ENCODE measurements at places on chromosomes 1 and 21.

GRCh38 chr21:38493549-38494250 is 4.6 kb downstream of the ERG start:
- no peak for DNase-seq

- no peak for DNase-seq
These were observed 113.6 kb downstream of the MACF1 start for GRCh38 chr1:39317910-39318633.

DNA sequence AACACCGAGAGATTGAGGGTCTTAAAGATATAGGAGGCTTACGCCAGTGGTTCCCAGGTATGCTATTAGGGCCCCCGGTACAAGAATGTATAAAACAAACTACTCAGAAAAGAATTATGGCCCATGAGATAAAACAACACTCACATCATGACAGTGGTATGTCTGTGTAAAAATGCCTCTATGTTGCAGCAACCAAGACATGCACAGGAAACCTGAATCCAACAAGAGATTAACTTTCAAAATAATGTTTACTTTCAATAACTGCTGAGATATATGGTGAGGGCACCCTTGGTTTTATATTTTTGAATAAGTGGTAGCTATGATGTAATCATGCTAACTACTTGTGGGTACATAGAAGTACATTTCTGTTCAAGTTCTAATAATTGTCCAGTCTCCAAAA is 74.9 kb downstream of the PUM1 start:
- no peak for DNase-seq

GRCh38 chr1:200512191-200512590 is 102.4 kb upstream of the ZNF281 start:
- no peak for DNase-seq

DNA sequence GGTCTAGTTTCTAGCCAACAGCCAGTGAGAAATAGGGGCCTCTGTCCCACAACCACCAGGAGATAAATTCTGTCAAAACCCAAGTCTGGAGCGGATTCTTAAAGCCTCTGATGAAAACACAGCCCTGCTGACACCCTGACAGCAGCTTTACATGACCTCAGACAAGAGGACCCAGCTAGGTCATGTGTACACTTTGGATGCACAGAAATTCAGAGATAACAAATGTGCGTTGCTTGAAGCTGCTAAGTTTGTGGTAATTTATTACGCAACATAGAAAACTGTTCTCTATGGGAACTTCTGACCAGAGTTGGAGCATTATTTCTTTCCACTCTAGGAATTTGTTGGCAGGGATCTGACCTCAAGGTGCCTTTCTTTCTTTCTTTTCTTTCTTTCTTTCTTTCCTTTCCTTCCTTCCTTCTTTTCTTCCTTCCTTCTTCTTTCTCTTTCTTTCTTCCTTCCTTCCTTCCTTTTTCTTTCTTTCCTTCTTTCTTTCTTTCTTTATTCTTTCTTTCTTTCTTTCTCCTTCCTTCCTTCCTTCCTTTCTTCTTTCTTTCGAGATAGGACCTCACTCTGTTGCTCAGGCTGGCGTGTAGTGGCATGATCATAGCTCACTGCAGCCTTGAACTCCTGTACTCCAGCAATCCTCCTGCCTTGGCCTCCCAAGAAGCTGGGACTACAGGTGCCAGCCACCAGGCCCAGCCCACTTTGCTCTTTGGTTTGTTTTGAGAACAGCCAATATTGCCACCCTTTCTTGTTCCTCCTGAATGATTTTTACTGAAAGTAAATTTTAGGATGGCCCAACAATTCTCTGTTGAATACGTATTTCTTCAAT is 14.9 kb upstream of the HMGCS2 start:
- no peak for DNase-seq

DNA sequence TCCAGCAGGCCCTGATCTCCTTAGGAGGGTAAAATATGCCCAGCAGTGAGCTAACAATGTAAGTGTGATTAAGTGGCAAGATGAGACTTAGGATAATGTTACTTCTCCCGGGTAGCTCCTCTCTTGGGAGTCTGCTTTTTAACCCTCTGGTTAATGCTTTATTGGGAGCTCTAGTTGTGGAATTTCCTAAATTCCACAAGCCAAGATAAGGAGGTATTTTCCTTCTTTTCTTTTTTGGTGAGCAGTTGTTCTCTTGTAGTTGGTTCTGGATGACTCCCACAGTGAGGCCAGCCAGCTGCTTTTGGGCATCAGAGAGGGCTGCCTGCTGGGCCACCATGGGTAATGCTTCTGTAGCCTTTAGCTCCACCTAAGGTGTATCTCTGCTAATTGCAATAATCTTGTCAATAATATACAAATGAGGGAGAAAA is 19.3 kb downstream of the C1orf52 start:
- no peak for DNase-seq

- DNase-seq = no peak
These were observed 8.2 kb upstream of the FAM78B start for GRCh38 chr1:166175032-166175431.

- DNase-seq = no peak
These were observed 1389.6 kb downstream of the KCNT2 start for GRCh38 chr1:195218428-195219212.

DNA sequence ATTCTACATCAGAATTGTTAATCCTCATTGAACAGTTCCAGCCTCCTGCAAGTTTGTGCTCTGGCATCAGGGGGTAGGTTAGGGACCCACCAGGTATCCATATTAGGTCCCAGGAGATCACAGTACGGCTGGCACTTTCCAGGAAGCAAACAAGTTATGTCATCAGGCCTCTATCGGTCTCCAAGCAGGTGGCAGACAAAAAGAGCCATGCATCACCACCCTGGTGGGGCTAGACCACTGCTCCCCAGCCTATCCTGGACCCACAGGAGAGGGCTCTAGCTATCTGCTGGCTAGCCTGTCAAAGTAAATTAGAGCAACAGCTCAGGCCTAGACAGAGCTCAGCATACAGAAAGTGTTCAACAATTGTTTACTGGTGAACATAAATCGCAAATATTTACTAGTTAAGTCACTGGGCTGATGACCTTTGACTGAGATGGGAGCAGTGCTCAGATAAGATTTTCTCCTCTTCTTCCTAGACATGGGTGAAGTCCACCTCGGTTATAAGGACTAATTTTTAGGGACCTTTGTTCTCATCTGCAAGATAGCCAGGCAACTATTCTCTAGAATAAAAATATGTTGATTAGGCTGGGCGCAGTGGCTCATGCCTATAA is 6.4 kb downstream of the NUAK2 start:
- DNase-seq = peak; percentile 6

DNA sequence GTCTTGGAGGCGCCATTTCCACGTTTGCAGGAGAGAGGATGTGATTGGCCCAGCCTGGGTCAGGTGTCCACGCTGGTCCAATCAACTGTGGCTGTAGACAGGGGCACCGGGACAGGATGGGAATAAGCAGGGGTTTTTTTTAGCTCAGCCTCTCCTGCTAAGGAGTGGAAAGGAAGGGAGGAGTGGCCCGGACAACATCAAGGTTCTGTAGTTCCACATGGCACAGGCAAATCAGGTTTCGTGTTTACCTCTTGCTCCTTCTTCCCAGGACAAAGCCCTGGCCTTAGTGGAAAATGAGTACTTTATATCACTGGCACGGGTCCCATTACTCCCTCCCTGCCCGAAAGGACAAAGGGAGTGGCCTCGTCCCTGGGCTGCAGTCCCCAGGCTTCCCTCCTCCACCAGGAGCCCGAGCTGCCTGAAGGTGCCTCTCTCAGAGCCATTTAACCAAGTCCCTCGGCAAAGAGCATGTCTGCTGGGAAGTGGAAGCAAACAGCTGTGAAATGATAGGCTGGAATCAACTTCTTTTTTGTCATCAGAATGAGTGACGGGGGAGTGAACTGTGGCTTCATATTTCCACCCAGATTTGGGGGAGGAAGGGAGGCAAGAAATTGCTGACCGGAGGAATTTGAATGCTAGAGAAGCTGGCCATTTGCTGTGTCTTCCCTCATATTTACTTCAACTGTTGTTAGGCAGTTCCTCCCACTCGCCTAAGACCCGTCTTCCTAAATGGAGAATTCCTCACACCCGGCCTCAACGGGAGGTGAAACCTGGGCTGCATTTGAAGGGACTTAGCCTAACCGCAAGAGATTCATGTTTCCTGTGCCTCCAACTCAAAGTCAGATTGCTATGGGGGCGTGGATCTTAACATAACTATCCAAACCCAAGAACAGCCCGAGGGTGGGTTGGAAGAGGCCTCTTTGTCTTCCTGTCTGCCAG is 84.9 kb upstream of the SLC44A3 start:
- DNase-seq = no peak

DNA sequence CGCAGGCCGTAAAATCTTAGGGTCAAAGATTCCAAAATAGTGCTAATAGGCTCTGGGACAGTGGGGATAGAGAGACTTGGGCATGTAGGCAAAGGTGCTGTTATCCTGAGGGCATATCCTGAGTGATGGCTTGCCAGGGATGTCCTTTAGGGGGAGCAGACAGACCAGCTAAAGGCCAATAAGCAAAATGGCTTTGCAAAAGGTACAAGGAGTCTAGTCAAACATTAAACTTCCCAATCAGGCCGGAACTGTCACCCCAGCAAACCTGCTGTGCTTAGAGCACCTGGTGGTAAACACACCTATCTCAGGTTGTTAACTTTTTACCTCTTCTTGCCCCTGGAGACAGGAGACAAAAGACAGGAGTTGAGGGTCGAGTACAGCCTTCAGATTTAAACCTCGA is 49.1 kb downstream of the TRABD2B start:
- no peak for DNase-seq

- DNase-seq = peak; percentile 98
These were observed 9.8 kb upstream of the IRF2BP2 start for GRCh38 chr1:234619794-234620247.

GRCh38 chr21:45356653-45357435 is 48.1 kb upstream of the COL18A1 start:
- peak; percentile 20 for DNase-seq

DNA sequence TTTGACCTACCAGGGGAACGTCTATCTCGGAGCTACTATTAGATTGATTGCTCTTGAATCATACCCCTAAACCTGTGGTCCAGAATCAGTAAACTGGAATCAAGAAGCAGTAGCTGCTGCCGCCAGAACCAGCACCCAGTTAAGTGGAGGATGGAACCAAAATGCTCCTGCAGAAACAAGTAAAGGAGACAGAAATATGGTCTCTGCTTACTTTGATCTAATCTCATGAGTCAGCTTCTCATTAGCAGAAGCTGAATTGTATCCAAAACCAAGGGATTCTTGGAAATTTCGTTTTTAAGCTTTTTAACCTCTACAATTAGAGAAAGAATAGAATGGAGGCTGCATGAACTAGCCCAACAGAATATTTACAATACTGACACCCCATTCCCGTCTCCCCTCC is 42.6 kb upstream of the PIGV start:
- no peak for DNase-seq

GRCh38 chr1:204376465-204376864 is 16.7 kb upstream of the PLEKHA6 start:
- no peak for DNase-seq

DNA sequence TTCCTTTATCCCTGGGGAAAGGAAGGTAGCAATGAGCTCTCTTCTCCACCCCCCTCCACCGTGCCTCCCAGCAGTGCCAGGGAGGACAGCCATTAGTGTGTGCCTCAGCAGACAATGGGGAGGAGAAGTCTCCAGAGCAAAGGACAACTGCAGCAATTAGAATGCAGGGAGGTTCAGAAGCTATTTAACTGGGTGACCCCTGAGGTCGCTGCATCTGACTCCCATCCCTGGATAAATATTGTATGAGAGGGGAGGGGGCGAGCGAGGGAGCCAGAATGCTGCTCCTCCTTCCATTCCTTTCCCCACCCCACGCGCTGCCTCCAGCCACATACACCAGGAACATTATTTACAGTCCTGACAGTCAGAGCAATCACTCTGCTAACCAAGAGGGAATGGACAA is 59.0 kb downstream of the ERI3 start:
- DNase-seq = no peak

- DNase-seq = no peak
These were observed 8.8 kb downstream of the JMJD4 start for GRCh38 chr1:227726318-227726717.

DNA sequence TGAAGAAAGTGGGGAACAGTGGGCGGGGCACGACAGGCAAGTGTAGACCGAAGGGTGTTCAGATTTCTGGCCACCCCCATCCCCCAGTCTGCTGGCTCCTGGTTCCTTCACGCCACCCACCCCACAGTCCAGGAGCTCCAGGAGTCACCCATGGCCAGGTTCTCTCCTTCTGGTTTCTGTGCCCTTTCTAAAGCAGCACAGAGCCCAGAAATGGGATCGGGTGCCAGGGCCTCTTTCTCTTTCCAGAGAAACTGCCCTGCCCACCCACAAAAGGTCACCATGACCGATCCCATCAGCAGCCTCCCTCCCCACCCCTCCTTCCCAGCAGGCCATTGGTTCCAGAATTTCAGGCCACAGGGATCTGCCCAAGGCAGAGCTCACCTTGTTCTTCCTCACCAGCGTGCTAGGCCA is 3.2 kb upstream of the CELSR2 start:
- DNase-seq = no peak

DNA sequence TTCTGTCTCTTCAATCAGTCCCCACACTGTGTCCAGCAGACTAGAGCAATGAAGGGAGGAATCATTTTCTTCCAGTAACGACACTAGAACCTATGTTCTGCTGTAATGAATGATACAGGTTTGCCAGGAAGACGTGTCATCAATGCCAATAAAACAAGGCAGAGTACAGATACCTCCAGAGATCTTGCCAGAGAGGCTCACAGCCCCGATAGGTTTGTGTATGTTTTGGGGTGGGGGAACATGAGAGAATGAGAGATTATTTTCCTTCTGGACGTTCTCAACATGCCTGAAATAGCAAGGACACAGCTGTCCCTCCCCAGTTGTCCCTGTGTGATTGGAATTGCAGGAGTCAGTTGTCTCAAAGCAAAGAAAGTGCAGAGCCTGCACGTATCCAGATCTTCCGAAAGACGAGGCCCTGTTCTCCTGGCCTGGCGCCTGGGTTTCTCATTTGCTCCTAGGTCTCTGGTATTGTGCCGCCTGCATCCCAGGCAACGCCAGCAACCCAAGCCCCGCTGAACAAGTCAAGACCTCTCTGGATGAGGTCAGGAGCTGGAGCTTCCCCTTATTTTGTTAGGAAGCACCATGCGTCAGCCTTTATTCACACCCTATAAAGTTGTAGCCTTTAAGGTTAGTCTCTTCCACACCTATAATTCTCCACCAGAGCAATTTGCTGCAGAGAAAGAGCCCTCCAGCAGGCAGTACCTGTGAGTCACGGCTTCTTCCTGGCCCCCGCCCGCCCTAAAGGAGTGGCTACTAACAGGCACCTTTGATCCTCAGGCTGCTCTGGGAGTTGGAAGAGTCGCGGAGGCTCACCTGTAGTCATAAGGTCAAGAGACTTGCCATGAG is 130.5 kb downstream of the TOMM20 start:
- no peak for DNase-seq

- peak; percentile 77 for DNase-seq
These were observed 47.1 kb downstream of the MYSM1 start for GRCh38 chr1:58652651-58653184.

- DNase-seq = peak; percentile 25
These were observed 406 bp downstream of the NME7 start for GRCh38 chr1:169367096-169367685.

- DNase-seq = peak; percentile 72
These were observed 8.1 kb downstream of the LRRC53 start for GRCh38 chr1:74504125-74504932.
